ENCODE measurements at places on chromosomes 12 and 14.

DNA sequence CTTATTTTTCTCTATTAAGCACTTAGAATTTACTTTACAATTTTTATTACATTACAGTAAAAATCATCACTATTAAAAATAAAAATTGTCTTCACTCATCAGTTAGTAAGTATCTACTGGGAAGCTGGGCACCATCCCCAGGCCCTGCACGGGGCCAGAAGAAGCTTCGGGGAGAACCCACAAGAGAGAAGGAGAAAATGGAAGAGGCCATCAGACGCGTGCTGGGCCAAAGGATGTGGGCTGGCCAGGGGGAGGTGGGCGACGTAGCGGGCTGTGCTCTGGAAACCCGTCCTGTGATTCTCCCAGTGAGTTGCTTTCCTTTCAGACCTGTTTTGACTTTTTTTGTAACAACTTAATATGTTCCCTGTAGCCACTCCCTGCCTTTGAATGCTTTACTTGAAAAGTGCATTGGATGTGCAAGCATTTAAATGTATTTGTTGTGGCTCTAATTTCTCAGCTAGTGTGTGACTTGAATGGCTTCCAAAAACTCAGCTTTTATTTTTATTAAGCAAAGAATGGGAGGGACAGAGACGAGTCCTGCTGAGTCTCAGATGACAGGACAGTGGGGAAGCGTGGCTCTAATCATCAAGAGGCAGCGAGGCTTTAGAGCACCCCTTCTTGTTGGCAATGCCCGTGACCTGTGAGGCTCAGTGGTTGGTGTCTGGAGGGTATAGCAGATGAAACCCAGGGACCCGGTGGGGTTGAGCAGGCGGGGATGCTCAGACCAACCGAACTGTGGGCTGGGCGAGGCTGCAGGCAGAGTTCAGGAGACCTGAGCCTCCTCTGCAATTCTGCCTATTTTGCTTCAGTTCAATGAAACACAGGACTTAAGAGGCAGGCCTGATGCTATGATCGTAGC lies 38.8 kb downstream of the SYNE3 start:
- DNase-seq, result no peak

- DNase-seq, result no peak
Observed at GRCh38 chr12:88985011-88985410, 367.3 kb downstream of the DUSP6 start.

GRCh38 chr12:54750-55535 lies 11.6 kb upstream of the IQSEC3 start:
- DNase-seq, result no peak

- DNase-seq, result no peak
Observed at GRCh38 chr12:114339626-114340025, 66.3 kb downstream of the TBX5 start.

DNA sequence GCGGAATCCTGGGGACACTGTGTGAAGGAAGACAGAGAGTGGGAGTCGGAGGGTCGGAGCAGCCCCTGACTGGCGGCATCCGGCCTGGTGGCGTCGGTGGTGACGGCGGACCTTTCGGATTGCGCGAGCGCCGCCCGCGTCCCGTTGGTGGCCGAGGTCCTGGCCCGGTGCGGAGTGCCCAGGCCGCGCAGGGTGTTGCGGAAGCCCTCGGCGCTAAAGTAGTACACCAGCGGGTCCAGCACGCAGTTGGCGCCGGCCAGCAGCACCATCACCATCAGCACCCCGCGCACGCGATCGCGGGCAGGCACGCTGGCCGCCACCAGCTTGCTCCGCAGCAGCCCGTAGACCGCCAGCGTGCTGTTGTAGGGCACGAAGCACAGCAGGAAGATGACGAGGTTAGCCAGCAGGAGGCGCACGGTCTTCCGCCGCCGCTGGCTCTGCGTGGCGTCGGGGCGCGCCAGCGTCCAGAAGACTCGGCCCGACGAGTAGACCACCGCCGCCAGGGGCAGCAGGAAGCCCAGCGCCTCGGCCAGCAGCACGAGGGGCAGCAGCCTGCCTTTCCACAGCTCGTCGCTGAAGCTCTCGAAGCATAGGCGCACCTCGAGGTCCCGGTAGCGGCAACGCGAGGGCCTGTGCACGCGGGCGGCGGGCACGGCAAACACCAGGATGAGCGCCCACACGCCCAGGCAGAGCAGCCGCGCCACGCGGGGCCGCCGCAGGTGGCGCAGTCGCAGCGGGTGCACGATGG lies 13.1 kb upstream of the CHD4 start:
- no peak for DNase-seq

- no peak for DNase-seq
Observed at GRCh38 chr12:119157528-119157927, 21.2 kb upstream of the HSPB8 start.

GRCh38 chr14:89767861-89768268 lies 186.7 kb downstream of the EFCAB11 start:
- no peak for DNase-seq

DNA sequence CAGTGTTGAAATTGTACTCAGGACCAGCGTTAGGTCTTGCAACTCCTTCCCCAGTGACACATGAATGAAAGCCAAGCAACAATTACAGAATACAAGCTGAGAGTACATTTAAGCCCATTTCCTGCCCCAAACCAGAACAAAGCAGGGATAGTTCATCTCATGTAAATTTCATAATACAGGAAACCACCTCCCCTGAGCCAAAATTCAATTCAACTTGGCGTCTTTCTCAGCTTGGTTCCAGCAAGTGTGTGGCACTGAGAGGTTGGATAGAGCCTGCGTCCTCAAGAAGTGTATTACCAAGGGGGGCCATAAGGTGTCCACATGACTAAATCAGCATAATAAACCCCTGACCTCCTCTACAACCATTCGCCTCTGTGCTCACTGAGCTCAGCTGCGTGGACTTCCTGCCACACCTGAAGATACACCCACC lies 278.9 kb upstream of the CRY1 start:
- DNase-seq, result no peak

DNA sequence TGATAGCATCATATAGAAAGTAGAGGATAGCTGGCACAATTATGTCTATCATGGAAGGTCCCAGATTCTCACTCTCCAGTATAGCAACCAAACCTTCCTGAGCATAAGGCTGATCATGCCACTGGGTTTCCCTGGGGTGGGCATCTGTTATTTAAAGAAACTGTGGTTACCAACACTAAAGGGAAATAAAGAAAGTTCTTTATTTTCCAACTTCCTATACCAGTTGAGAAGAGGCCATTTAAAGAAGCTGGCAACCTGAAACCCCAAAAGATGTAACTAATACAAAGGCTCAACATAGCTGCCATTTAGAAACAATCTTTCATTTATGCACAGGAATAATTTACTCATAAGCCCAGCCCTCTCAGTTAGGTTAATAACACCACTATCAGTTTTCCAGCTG lies 3.1 kb downstream of the BCAT1 start:
- no peak for DNase-seq

DNA sequence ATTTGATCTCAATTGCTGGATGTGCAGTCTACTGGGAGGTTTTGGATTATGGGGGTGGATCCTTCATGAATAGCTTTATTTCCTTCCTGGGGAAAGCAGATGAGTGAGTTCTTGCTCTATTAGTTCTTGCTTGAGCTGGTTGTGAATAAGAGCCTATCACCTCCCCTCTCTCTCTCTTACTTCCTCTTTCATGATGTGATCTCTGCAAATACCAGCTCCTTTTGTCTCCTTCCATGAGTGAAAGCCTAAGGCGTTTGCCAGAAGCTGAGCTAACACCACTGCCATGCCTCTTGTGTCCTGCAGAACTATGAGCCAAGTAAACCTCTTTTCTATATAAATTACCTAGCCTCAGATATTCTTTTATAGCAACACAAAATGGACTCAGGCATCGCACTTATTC lies 302.7 kb downstream of the CCER1 start:
- DNase-seq, result no peak

DNA sequence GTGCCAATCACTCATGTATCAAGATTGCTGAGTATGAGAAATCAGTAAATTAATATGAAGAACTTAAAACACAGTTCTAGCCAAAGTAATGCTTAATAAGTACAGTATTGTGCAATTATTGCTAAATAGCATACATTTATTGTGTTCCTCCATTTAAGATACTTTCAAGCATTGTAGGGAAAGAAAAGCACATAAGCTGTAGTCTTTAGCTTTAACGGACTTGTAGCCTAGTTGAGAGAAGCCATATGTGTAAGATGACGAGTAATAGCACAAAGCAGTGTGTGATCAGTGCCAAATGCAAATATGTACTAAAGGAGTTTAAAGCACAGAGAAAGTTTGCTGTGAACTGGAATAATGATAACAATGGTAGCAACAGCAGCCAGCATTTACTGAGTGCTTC lies 38.1 kb downstream of the ETV6 start:
- no peak for DNase-seq

DNA sequence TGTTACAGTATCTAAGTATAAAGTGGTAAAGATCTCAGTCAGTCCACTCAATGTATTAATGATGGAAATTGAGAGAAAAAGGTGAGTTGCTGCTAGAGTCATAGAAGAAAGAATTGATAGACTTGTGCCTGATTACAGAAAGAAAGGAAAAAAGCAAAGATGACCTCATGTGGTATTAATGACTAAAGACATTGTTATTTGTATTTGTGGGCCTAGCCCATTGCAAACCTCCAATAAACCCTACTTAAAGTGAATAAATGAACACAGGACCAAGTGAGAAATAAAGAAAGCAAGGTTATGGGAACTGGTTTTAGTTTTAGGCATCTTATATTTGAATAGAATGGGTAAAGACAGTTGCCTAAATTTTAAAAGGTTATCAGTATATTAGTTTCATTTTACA lies 105.5 kb downstream of the SYT1 start:
- DNase-seq, result no peak

DNA sequence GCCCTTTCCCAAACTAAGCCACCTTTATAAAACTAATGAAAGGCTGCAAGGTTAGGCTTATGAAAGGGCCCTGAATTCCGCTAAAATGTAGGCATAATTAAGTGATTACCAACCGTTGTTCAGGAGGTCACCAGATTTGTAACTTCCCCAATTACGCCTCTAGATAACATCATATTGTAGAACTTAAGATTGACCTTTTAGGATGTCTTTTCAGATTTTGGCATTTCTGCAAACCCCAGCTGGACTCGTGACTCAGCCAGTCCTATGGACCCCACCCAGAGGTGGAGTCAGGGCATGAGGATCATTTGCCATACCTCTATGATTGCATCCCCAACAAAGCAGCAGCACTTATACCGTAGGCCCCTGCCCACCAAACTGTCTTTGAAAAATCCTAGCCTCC lies 3.7 kb upstream of the LPCAT3 start:
- DNase-seq, result no peak

DNA sequence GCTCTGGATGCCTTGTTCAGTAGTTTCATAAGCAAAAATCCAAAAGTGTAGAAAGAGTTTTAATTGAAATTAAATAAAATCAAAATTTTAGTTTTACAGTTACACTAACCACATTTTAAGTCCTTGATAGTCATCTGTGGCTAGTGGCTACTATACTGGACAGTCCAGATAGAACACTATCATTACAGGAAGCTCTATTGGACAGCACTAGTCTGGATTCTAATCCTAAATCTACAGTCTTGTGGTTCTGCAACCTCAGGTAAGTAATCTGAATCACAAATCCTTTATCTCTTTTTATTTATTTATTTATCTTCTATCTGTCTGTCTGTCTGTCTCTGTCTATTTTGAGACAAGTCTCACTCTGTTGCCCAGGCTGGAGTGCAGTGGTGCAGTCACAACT lies 18.0 kb downstream of the RAP1B start:
- DNase-seq, result no peak

- no peak for DNase-seq
Observed at GRCh38 chr14:101781240-101782061, 19.9 kb downstream of the PPP2R5C start.

- no peak for DNase-seq
Observed at GRCh38 chr12:94640134-94640928, 10.0 kb downstream of the TMCC3 start.

DNA sequence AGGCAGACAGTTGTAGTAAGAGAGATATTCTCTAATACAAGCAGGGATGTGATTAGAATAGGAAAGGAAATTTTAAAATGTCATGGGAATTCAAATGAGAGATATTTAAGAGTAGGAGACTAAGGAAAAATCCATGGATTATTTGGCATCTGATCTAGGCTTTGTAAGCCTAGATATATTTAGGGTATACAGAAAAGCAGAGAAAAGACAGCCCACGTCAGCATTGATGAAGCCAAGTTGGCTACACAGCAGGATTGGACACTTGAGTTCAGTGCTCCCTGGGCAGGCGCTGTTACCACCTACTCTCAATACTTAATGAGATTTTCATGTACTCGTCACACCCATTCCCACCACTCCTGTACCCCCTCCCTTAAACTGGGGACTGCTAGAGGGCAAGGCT lies 1.7 kb upstream of the KCNJ8 start:
- no peak for DNase-seq

- no peak for DNase-seq
Observed at GRCh38 chr12:39297891-39298290, 145.0 kb downstream of the KIF21A start.

GRCh38 chr12:66668311-66668710 lies 10.6 kb downstream of the GRIP1 start:
- DNase-seq, result no peak

DNA sequence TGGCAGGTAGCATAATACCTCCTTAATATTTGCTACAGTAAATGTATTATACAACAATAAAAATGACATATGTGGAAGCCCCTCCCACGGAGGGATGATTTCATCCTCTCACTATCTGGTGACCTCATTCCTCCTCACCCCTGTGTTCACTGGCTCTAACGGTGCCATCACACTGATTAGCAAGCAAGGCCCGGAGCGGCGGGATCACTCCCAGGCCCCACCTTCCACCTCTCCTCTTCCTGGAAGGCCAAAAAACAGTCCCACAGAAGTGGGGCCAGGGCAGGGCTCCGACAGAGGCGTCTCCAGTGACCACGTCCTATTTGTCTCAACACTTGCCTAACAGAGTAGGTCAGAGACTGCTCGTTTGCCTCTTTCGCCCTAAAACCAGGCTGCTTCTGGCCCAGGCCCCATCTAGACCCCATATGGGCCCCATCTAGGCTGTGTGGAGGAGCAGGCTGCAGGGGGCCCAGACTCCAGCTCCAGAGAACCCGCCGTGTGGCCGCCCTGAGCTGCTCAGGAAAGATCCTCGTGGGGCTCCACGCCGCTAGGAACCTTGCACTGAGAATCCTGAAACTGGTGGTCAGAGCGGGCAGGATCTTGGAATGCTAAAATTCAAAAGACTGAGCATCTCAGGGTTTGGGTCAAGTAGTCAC lies 3.7 kb downstream of the SELPLG start:
- no peak for DNase-seq

- no peak for DNase-seq
Observed at GRCh38 chr14:64137657-64138290, 156.4 kb downstream of the ESR2 start.

DNA sequence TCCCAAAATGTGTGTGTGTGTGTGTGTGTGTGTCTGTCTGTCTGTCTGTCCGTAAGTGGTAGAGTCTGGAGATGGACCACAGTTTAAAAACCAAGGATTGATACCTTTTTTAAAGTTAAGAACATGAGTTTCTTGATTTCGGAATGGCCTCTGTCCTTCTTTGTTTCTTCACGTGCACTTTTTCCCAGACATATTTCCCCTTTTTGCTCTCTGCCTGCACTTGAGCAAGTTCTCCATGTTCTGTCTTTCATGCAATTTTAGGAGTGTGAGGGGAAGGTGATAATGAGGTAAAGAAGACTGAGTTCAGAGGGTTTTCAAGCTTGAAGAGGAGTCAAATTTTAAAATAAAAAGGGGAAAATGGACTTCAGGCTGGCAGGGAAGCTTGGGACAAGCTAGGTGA lies 12.7 kb downstream of the OLR1 start:
- no peak for DNase-seq

All from pulmonary artery endothelial cell (primary cell).